ENCODE measurements at places on chromosomes 12 and 14. TPM values are rescaled to one million over a fixed set of nuclear protein-coding genes. Genes with fewer than 3 reads are reported as not detected.

GRCh38 chr12:109877504-109878246, 2.7 kb downstream of the GLTP start:
- DNase-seq = no peak

GRCh38 chr12:16175840-16176239, 101.6 kb downstream of the SLC15A5 start:
- DNase-seq = no peak

- DNase-seq = peak; percentile 94
Measured at GRCh38 chr12:75766263-75767160, 255.1 kb upstream of the KRR1 start.

DNA sequence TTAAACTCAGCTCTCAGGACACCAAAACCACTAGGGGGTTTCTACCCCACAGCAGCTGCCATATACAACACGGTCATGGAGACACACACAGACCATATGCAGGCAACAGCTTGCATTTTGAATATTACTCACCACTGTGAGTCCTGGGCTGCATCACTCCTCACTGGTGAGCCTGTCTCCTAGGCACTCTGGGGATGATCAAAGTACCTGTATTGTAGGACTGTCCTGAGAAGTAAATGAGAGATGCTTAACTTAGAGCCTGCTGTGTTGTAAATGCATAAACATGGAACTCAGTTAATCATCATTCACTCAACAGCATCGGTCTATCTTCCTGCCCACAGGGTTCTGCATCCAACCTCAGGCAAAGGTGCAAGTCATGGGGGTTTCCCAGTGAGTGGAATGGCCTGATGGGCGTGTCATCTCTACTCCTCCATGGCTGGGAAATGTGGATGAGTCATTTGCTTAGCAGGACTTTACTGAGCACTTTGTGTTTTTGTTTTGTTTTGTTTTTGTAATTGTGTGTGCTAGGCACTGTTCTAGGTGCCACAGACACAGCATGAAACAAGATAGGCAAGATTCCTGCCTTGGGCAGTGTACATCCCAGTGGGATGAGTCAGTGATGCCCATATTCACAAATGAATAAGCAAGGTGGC, 1141.2 kb upstream of the TMEM132C start:
- peak; percentile 99 for DNase-seq

GRCh38 chr12:27305673-27306456, 26.8 kb upstream of the BMAL2 start:
- peak; percentile 84 for DNase-seq

DNA sequence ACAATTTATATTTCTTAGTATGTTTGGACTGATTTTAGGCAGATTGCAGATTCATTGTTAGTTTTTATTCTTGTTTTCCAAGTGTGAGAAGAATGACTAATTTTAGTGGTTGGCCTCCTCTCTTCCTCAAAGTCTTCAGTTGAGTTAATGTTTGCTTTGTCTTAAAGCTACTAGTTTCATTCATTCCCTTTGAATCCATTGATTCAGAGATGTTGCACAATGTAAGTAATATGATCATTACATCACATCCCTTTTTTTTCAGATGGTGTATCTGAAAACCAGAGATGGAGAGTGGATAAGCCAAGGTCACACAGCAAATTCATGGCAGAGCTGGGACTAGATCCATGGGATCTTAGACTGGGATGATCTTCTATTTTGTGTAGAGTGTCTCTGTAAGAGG, 577.5 kb downstream of the BCL11B start:
- no peak for DNase-seq

GRCh38 chr14:73209953-73210352, 27.4 kb upstream of the PAPLN start:
- DNase-seq = peak; percentile 96

DNA sequence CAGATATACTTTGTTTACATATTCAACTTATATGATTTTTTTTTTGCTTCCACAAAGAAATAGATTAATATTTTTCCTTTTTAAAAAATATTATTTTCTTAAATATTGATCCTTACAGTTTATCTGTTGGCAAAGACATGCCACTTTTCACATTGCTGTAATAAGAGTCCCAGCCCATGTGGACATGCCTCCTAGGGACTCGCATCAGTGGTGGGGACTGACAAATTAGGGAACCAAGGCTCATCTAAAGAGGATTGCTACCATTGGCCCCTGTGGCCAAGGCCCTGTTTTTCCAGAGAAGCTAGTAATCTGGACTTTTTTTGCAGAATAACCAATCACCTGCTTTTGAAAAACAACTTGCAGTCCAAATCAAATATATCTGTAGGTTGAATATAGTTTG, 27.8 kb upstream of the BMAL2 start:
- DNase-seq = no peak

DEGS2 gene
- total RNA-seq = 1.6 TPM
